T-helper 17 cell (primary cell): ENCODE measurements at places on chromosomes 5 and 9. TPM values are rescaled to one million over a fixed set of nuclear protein-coding genes. Genes with fewer than 3 reads are reported as not detected.

GRCh38 chr9:89473762-89474469 lies 24.0 kb downstream of the SEMA4D start:
- peak overlapping the region; percentile 7 for H3K4me3 ChIP-seq
- DNase-seq, result no peak
- H3K27ac ChIP-seq, result peak overlapping the region; percentile 99
- H3K4me1 ChIP-seq, result peaks cover 81% of the 10 kb centered on the region
- no peaks in the 10 kb centered on the region for H3K27me3 ChIP-seq

DNA sequence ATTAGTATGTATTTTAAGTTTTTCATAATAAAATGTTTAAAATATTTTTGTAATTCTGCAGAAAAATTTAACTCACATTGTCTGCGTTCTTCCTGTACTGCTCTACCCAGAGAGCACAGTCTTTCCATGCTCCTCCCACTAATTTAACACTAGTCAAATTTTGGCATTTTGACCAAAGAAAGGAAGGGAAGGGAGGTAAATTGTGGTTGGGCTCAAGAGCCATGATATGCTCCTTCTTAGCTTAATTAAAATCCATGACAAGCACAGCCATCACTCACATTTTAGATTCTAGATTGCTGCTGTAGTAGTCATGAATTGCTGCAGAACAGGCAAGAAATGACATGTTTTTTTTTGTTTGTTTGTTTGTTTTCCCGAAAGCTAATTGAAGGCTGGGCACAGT lies 98.4 kb downstream of the NLN start:
- peaks cover 6% of the 10 kb centered on the region for H3K4me1 ChIP-seq
- no peak for DNase-seq
- no peak overlapping the region for H3K4me3 ChIP-seq
- peaks cover 6% of the 10 kb centered on the region for H3K36me3 ChIP-seq
- H3K27me3 ChIP-seq, result no peaks in the 10 kb centered on the region

GRCh38 chr9:101582553-101582952 lies 12.2 kb downstream of the PPP3R2 start:
- H3K4me1 ChIP-seq, result no peaks in the 10 kb centered on the region
- H3K36me3 ChIP-seq, result no peaks in the 10 kb centered on the region
- no peaks in the 10 kb centered on the region for H3K27me3 ChIP-seq
- H3K27ac ChIP-seq, result no peak overlapping the region
- H3K4me3 ChIP-seq, result no peak overlapping the region
- DNase-seq, result no peak

DNA sequence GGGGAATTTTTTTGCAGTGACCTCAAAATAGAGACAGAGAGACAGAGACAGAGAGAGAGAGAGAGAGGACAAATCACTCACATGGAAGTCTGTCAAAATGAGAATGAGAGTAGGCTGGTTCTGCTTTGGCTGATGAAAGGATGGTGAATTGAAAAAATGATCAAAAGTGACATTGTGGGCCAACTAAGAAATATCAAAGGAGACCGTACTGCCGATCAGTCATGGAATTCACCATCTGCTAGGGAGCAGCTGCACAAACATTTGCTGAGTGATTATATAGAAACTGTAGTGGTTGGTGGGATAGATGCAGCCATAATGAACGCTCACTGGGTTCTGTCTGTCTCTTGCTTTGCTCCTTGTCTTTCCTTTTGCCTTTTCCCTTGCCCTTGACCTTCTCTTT lies 476.6 kb upstream of the SGCD start:
- H3K27me3 ChIP-seq, result no peaks in the 10 kb centered on the region
- no peaks in the 10 kb centered on the region for H3K4me1 ChIP-seq
- no peak overlapping the region for H3K4me3 ChIP-seq

DNA sequence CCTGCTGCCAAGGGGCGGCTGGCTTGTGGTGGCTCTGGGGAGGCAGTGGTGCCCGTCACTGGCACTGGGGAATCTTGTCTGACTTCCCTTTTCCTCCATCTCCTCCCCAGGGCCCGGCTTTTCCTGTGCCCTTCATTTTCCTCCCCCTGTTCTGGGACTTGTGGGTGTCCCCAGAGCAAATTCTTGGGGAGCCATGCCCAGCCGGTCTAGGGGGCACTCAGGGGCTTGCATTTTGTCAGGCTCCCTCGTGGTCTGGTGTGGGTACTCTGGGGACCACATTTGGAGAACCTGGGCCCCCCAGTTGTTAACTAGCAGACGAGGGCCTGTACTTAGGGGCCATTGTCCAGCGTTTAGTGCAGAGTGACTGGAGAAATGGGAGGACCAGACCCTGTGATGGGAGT lies 105.2 kb upstream of the IER5L start:
- no peaks in the 10 kb centered on the region for H3K27me3 ChIP-seq
- H3K4me1 ChIP-seq, result no peaks in the 10 kb centered on the region
- no peak overlapping the region for H3K27ac ChIP-seq
- no peaks in the 10 kb centered on the region for H3K36me3 ChIP-seq
- no peak overlapping the region for H3K4me3 ChIP-seq

- DNase-seq, result no peak
- H3K36me3 ChIP-seq, result no peaks in the 10 kb centered on the region
- no peaks in the 10 kb centered on the region for H3K4me1 ChIP-seq
- H3K27ac ChIP-seq, result no peak overlapping the region
Observed at GRCh38 chr5:129541648-129542251, 81.7 kb downstream of the ADAMTS19 start.

DNA sequence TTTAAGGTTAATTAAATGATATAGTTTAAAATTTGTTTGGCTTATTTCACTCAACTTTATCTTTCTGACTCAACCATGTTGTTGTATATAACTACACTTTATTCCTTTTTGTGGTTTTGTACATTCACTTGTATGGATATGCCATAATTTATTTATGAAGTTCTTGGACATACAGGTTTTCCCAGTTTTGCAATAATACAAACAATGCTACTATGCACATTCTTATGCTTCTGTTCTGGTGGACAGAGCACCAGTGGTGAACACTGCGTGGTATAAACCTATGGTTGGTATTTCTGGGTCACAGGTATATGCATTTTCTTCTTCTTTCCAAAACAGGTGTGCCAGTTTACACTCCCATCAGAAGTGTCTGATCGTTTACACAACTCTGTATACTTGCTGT lies 35.7 kb upstream of the TRIM14 start:
- no peak for DNase-seq
- H3K4me3 ChIP-seq, result no peak overlapping the region
- H3K27me3 ChIP-seq, result no peaks in the 10 kb centered on the region
- peaks cover 17% of the 10 kb centered on the region for H3K4me1 ChIP-seq
- H3K27ac ChIP-seq, result no peak overlapping the region

DNA sequence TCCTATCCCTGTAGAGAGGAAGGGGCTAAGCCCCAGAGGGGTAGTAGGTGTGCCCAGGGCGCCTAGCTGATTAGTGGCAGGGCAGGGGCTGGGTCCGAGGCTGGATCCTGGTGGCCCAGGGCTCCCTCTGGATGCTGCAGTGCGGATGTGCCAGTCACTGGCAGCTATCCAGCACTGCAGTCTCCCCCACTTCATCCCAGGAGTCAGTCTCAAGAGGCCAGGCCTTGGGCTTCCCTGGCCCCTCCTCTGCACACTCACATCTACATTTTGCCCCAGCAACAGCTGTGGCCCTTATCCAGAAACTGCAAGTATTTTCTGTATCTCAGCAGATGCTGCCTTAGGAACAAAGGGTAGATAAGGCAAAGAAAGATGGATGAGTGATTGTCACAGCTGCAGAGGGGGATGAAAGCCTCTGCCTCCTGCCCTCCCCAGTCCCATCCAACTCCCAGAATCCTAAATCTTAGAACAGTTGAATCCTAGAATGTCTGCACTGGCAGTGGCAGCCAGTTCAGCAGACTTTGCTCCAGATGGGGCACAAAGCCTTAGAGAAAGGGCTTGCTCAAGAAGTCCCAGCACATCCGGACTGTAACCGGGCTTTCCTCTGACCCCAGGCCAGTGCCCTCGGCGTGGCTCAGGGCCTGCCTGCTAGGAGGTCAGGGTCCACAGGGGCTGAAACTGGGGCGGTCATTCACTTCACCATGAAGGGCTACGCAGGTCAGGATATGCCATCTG lies 1.6 kb downstream of the ANXA6 start:
- H3K4me1 ChIP-seq, result peaks cover 68% of the 10 kb centered on the region
- H3K27me3 ChIP-seq, result no peaks in the 10 kb centered on the region
- DNase-seq, result no peak
- peak overlapping the region; percentile 95 for H3K4me3 ChIP-seq
- H3K36me3 ChIP-seq, result no peaks in the 10 kb centered on the region

- H3K36me3 ChIP-seq, result no peaks in the 10 kb centered on the region
- no peak overlapping the region for H3K4me3 ChIP-seq
- DNase-seq, result no peak
- peaks cover 5% of the 10 kb centered on the region for H3K27me3 ChIP-seq
Observed at GRCh38 chr9:19967888-19968459, 179.1 kb upstream of the SLC24A2 start.

DNA sequence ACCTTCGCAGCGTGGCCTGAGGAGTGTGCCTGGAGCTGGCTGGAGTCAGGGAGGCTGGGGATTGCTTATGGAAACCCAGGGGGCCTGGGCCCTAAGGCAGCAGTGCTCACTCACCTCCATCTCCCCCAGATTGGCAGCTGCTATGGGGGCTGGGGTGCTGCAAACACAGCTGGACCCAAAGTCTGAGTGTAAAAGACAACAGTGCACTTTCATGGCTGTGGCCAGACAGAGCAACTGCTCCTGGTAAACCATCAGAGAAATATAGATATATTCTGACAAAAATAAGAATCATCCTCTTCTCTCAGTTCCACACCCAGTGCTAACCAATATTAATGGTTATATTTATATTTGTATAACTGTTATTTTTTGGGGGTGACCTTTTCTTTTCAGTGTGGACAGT lies 123.9 kb downstream of the TENT4A start:
- H3K36me3 ChIP-seq, result no peaks in the 10 kb centered on the region
- H3K4me1 ChIP-seq, result no peaks in the 10 kb centered on the region
- DNase-seq, result no peak
- H3K4me3 ChIP-seq, result no peak overlapping the region

CBY3 gene
- total RNA-seq, result not detected

DNA sequence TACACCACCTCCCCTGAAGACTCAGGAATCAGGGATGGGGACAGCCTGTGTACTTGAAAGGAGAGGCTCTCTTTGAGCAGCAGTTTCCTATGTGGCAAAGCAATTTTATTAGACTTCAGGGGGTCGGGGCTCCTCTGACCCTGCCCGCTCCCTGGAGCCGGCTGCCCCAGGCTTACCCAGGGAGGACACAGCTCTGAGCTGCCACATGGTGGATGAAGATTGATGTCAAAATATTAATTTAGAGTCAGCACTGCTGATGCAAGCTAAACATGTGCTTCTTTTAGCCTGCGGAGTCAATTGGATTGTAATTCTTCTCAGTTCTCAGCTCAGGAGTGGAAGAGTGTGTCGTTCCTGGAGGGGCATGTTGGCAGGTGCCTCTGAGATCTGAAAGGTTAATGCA lies 606.1 kb downstream of the KIF4B start:
- H3K4me3 ChIP-seq, result no peak overlapping the region
- H3K27me3 ChIP-seq, result peaks cover 52% of the 10 kb centered on the region
- H3K36me3 ChIP-seq, result no peaks in the 10 kb centered on the region
- H3K27ac ChIP-seq, result no peak overlapping the region
- H3K4me1 ChIP-seq, result no peaks in the 10 kb centered on the region
- no peak for DNase-seq

DNA sequence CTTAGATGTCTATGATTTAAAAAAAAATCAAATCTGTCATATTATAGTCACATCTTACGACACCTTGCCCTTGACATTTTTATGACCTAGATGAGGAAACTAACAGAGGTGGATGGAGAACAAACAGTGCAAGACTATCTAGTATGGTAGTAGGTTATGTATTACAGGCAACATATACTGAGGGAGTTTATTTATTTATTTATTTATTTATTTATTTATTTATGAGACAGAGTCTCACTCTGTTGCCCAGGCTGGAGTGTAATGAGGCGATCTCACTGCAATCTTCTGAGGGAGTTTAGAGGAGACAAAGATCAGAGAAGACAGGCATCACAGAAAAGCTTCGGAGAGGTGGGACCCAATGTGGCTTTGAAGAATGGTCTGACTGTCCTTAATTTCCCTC lies 4.5 kb upstream of the PBX3 start:
- DNase-seq, result no peak
- no peaks in the 10 kb centered on the region for H3K36me3 ChIP-seq
- H3K4me1 ChIP-seq, result peaks cover 4% of the 10 kb centered on the region
- H3K27me3 ChIP-seq, result peaks cover 6% of the 10 kb centered on the region

DNA sequence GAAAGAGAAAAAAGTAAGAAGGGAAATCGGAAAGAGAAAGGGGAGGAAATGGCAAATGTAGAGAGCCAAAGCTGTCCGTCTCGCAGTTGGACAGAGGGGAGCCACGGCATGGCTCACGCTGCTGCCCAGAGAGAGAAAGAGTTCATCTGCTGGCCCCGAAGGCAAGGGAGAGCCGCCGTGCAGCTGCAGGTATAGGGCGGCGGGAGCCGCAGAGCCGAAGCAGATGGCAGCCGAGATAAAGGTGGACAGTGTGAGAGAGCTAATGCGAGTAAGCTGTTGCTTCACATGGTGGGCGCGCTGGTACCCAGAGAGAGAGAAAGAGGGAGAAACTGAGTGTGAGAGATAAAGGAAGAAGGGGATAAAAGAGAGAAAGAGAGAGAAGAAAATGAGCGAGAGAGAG lies 188.4 kb upstream of the PPP1R26 start:
- DNase-seq, result no peak
- peaks cover 6% of the 10 kb centered on the region for H3K4me1 ChIP-seq
- no peak overlapping the region for H3K4me3 ChIP-seq
- H3K36me3 ChIP-seq, result peaks cover 3% of the 10 kb centered on the region

DNA sequence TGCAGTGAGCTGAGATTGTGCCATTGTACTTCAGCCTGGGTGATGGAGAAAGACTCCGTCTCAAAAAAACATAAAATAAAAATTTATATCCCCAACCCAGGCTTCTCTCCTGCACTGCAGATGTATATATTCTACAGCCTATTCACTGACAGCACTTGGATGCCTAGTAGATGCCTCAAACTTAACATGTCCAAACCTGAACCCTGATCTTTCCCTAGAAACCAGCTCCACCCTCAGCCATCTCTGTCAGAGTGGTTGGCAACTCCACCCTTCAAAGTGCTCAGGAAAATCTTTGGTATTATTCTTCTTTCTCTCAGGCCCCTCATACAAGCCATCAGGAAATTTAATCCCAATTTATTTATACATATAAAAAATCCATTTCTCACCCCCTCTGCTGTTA lies 36.9 kb upstream of the TXN start:
- no peak overlapping the region for H3K27ac ChIP-seq
- peaks cover 16% of the 10 kb centered on the region for H3K27me3 ChIP-seq
- no peaks in the 10 kb centered on the region for H3K4me1 ChIP-seq
- no peaks in the 10 kb centered on the region for H3K36me3 ChIP-seq
- DNase-seq, result no peak

SPINK13 gene
- total RNA-seq, result not detected
